ENCODE measurements at places on chromosomes 2 and 18. TPM values are rescaled to one million over a fixed set of nuclear protein-coding genes. Genes with fewer than 3 reads are reported as not detected.

GRCh38 chr2:3606370-3607201 lies 11.7 kb downstream of the COLEC11 start:
- ATAC-seq: no peak

DNA sequence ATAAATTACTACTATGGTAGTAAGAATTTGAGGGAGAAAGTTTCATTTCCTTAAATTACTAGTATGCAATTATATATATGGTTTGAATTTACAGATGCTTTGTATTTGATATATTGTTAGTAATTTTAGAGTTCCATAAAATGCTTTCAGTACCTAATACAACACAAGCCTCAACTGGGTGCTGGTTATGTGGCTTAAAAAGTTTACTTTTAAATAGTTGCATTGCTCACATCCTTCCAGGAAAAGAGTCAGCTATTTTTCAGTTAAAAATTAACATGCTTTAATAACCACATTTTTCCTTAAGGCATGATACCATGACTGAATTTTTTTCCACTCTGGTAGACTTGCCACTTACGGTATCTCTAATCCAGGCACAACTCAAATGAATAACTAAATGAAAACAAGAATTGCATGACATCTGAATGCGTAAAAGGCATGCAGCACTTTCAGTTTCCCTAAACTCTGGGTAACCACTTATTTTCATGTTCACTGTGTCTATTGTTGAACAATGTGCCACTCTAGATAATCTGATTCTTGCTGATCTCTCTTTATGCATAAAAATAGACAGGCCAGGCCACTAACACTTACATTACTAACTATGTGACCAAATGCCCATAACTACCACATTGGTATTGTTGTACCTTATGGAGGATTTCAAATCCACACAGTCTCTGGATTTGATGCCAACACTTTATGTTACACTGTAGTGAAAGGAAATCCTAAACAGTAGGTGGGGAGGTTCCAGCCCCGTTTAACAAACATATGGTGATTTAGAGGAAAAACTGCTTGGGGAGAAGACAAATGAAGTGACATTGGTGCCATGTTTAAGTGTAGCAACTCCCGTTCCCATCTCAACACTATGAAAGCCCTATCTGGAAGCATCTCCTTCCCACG lies 35.5 kb upstream of the SLC35F5 start:
- ATAC-seq: no peak

The ANKRD44 gene
- total RNA-seq: 16.0 TPM

DNA sequence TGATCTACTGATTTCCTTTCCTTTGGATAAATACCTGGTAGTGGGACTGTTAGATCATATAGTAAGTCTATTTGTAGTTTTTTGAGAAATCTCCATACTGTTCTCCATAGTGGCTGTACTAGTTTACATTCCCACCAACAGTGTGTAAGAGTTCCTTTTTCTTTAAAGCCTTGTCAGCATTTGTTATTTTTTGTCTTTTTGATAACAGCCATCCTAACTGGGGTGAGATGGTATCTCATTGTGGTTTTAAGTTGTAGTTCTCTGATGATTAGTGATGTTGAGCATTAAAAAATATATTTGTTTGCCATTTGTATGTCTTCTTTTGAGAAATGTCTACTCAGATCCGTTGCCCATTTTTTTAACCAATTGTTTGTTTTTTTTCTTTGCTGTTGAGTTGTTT lies 33.9 kb upstream of the EPG5 start:
- ATAC-seq: no peak

DNA sequence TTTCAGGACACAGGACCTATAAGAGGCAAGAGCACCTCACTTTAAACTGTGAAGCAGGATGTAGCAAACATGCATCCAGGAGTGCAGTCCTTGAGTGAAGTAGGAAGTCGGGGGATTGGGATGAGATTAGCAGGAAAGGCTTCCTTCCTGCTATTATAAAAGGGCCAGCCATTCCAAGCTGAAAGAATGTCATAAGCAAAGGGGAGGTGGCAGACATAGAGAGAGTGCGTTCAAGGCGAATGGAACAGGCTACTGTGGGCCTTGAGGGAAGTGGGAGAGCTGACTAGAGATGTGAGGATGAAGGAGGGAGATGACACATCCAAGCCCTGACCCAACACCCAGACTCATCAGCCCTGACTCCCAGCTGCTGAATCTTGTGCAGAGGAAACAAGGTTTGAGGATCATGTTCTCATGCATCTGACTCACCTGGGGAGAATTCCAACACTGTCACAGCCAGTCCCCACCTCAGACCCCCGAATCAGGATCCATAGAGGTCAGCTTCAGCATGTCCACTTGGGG lies 63.9 kb downstream of the GYPC start:
- no peak for ATAC-seq

DNA sequence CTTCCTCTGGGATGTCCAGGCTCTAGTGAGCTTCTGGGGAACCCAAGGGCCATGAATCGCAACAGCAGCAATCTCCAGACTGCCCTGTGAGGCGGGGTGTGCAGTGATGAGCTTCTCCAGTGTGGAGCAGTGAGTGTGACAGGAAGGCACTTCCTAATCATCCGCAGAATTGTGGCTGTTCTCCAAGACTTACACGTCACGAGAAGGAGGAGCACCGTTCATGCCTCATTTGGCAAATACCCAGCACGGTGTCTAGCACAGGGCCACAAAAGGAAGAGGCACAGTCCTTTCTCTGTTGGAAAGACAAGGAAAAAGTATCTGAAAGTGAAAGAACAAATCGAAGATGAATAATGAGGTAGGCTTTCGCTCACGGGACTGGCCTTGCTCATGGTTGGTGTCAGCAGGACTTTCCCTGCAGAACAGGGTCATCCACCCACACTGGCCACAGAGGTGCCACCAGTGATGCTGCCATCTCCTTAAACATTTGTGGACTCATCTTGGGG lies 125.1 kb upstream of the HAAO start:
- peak; percentile 87 for ATAC-seq

The HOXD11 gene
- 0.52 TPM for total RNA-seq

GRCh38 chr2:232549655-232550353 lies 553 bp downstream of the TIGD1 start:
- peak; percentile 10 for ATAC-seq

DNA sequence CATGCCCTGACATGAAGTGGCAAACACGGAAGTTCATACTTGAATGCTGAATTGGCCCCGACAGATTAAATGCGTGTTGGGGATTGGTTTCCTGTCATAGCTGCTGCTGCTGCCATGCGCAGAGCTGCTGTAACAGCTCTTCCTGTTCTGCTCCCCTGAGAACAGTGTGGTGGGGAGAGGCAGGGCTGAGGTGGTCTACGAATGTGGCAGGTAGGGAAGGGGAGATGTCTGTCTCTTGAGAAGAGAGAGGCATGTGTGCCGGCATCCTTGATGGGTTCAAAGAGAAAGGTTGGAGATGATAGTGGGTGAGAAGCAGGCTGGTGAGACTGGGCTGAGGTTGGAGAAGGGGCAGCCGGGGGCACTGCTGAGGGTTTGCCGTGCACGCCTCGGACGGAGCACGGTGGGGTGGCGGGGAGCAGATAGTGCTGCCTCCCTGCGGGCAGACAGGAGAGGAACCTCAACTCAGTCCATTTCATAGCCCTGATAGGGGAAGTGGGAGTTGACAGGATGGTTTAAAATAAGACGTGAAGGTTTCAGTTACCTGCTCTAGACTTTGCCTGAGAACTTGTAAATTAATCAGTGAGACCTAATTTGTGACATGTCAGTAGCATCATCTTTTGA lies 46.1 kb downstream of the TMEM185B start:
- ATAC-seq: no peak

The LOXHD1 gene
- not detected for total RNA-seq

DNA sequence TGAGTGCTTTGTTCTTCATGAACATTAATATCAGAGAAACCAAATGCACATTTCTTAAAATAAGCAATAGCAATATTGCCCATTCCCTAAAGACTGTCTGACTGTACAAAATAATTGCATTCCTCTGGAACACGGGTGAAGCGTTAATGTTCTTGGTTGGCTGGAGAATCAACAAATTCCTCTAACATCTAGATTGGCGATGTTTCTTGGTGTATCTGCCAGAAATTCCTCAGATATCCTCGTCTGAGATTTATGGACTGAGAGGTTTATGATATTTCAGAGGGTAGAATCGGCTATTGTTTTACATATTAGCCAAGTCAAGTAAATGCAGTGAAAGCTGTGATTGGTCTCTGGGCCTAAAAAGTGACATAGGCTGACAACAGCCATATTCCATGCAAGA lies 27.1 kb upstream of the SPTBN1 start:
- ATAC-seq: no peak

GRCh38 chr2:239165206-239165831 lies 235.5 kb downstream of the HDAC4 start:
- ATAC-seq: no peak

The CHMP1B gene
- 57.4 TPM for total RNA-seq

- no peak for ATAC-seq
Observed at GRCh38 chr2:20214566-20215182, 10.3 kb downstream of the SDC1 start.

- ATAC-seq: peak; percentile 73
Observed at GRCh38 chr2:54657664-54658083, 65.8 kb upstream of the EML6 start.

The ATP6V1B1 gene
- 0.68 TPM for total RNA-seq

GRCh38 chr18:10230072-10230471 lies 224.4 kb upstream of the APCDD1 start:
- peak; percentile 56 for ATAC-seq

- no peak for ATAC-seq
Observed at GRCh38 chr2:212959471-212960117, 191.8 kb downstream of the IKZF2 start.

The UGT1A4 gene
- total RNA-seq: not detected

GRCh38 chr2:127535918-127536317 lies 435 bp downstream of the MYO7B start:
- no peak for ATAC-seq

- no peak for ATAC-seq
Observed at GRCh38 chr2:223306371-223306770, 254.4 kb downstream of the KCNE4 start.

The RESP18 gene
- total RNA-seq: not detected

- no peak for ATAC-seq
Observed at GRCh38 chr2:190545555-190546385, 11.2 kb upstream of the NEMP2 start.

The TSHZ1 gene
- 77.1 TPM for total RNA-seq

The SLC16A14 gene
- total RNA-seq: 29.4 TPM

GRCh38 chr2:20485612-20486388 lies 38.9 kb downstream of the RHOB start:
- no peak for ATAC-seq

- peak; percentile 2 for ATAC-seq
Observed at GRCh38 chr2:190881084-190881597, 520 bp downstream of the GLS start.

DNA sequence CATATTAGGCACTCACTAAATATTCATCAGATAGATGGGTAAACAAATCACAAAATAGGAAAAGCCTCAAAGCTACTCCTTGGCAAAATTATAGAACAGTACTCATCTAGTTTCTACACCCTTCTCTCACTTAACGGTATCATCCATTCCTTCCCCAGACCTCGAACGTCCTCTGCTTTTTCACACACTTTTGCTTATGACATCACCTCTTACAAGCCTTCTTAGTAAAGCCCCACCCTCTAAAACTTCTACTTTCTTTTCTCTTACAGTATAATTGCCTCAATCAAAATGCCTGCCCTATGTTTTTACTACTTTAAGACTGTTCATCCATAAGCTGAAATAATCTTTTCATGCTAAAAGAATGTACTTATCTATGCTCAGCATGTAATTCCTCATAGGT lies 8.1 kb downstream of the CHN1 start:
- no peak for ATAC-seq

DNA sequence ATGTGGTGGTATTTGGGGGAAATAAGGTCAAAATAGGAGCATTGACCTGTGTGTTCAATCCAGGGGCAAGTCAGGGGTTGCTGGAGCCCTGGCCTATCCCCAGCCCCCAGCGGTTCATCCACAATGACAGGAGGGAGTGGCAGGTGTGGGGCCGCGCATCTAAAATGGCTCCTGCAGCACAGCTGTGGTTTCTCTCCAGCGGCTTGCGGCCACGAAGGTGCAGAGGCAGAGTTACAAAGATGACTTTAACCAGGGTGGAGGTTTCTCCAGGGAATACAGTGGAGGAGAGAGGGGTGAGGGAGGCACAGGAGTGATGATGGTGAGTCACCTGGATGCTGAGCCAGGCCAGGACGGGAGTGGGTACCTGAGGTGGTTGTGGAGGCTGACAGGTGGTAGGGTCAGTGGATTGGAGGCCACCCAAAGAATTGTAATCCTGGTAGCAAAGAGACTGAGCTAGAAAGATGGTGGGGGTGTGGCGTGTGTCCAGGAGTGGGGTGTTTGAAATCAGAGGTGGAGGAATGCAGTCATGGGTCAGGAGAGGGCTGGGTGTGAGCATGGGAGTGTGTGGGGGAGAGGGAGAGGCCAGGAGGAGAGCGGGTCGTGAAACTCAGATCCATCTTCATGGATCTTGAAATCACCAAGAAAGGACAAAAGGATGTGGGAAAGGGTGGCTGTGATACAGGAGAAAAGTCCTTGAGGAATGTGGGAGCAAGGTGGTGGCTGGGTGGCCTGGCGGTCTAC lies 83.2 kb downstream of the CTIF start:
- ATAC-seq: no peak

DNA sequence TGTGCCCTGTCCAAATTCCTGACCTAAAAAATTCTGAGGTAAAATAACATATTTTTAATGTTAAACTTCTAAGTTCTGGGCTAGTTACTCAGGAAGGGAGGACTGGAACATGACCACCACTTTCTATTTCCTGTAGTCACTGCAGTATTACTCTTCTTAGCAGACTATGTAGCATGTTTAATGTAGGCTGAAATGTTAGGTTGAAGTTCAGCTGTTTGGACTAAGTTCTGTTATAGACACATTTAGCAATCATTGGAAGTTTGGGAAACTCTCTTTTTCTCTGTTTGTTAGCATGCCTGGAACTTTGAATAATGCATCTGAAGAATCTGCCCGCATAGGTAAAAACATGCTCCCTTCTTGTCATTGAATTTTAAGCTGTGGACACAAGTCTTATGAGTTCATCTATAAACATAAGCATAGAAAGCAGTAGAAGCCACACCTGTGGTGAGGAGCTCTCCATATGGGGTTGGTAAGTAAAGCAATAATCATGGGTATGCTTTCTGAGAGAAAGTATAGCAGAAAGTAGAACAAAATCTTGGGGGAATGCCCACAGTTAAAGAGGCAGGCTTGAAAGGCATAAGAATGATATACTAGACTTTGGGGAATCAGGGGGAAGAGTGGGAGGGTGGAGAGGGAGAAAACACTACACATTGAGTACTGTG lies 52.6 kb downstream of the IL1R2 start:
- ATAC-seq: peak; percentile 50

GRCh38 chr2:99864561-99865553 lies 277.5 kb downstream of the AFF3 start:
- peak; percentile 77 for ATAC-seq

The GALM gene
- total RNA-seq: 2.5 TPM

GRCh38 chr2:12282780-12283695 lies 433.7 kb upstream of the TRIB2 start:
- no peak for ATAC-seq

The LIMS1 gene
- 35.1 TPM for total RNA-seq

The SP9 gene
- 0.64 TPM for total RNA-seq

Measured in motor neuron (in vitro differentiated cells).